ENCODE measurements at places on chromosomes 6 and 20.

- DNase-seq = no peak
Observed at GRCh38 chr6:112118034-112118433, 30.6 kb downstream of the FAM229B start.

DNA sequence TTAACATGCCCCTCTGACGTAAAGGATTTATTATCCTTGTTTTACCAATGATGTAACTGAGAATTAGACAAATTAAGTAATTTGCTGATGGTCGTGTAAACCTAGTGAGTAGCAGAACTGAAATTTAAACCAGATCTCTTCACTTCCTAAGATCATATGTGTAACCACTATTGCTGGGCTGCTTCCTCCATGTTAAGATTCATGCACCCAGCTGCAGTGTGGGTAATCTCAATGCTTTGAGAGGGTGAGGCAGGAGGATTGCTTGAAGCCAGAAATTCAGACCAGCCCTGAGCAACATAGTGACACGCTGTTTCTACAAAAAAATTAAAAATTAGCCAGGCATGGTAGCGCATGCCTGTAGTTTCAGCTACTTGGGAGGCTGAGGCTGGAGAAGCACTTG lies 97.9 kb downstream of the L3MBTL3 start:
- DNase-seq = no peak

DNA sequence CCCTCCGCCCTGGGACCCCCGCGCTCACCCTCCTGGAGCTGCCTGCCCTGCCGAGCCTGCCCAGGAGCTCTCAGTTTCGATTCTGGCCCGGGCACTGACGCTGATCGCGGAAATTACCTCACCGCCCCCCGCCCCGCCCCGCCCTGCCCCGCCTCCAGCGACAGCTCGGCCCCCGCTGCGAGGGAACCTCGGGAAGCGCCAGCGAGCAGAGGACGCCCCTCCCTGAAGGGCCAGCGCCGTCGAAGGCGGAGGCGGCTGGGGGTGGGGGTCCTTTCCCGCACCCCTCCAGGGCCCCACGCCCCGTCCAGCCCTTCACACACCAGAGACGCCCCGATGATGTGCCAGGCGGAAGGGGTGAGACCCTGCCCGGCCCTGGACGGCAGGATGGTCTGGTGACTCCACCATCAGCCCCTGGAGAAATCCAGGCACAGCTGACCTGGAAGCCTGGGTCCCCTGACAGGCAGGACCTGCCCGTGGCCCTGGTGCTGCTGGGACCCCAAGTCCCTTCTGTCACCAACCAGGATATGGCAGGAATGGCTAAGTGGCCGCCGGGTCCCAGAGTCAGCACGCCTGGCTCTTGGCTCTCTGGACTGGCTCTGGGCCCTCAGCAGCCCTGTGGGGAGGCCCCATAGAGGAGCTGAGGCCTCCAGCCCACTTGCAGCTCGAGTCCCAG lies at the start of gene HELZ2:
TSS of gene HELZ2 (minus strand) at position 84 of the 673 bp plus-strand sequence. CDS start 1,854 bp downstream, outside the sequence.
- DNase-seq = peak; percentile 63

DNA sequence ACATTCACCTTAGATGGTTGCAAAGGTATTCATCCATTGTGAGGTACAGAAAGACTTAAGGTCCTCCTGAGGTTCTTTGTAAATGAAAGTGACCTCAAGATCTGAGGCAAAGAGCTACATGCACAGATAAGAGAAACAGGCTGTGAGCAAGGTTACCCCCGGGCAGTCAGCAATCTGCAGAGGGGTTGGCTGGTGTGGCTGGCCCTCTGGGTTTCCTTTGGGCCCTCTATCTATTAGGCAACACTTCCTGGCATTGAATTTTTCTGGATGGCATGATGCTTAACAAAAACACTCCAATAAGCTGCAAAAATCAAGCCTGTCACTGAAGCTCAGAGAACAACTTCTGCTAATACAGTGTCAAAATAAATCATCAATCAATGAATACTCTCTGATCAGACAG lies 48.9 kb upstream of the RALGAPA2 start:
- no peak for DNase-seq

Data from NCI-H1048 (cell line).